Activated CD4-positive, alpha-beta memory T cell treated with anti-CD3 and anti-CD28 coated beads, Interleukin-2, amount 10 ng/mL, durations not matched to agents 7 days and 5 days (primary cell): ENCODE measurements at places on chromosomes 16 and 17. TPM values are rescaled to one million over a fixed set of nuclear protein-coding genes. Genes with fewer than 3 reads are reported as not detected.
A peak's percentile ranks its signal among the peaks of the same experiment; 100 is the strongest.

DNA sequence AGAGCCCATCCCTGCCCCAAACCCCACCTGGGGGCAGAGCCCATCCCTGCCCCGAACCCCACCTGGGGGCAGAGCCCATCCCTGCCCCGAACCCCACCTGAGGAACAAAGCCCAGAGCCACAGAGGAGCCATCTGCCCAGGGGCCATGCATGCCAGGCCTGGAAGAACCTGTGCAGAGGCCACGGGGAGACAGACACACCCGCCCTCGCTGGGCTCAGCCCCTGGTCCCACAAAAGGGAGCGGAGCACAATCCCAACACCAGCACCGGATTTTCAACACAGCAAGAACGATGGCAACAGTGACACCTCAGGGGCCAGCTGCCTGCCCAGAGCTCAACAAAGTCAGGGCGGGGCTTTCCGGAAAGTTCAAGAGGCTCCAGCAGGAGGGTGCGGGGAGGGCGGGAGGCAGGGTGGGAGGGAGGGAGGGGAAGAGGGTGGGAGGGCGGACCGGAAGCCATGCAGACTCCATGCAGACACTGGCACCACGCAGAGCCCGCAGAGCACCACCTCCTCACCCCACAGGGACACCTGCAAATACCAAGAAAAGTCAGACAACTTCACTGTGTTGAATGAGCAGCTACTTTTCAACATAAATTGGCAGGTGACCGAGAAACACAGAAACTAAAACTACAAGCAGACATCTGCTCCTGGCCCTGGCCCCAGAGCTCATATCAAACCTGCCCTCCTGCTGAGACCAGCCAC is 27.9 kb upstream of the C16orf95 start:
- DNase-seq: peak; percentile 72

Gene GAST
- total RNA-seq: not detected

Gene TGFB1I1
- total RNA-seq: 0.38 TPM

DNA sequence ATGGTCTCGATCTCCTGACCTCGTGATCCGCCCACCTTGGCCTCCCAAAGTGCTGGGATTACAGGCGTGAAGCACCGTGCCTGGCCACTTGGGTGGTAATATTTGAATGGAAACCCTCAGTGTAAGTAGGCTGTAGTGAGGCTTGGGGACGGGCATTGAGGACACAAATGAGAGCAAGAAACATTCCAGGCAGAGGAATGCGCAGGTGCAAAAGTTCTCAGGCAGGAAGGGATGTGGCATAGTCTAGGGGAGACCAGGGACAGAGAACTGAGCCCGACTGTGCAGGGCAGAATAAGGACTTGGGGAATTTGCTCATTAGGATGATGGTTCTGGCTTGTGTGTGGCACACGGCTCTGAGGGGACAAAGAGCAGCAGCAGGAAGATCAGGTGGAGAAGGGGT is 54.8 kb downstream of the GRB2 start:
- DNase-seq: no peak

DNA sequence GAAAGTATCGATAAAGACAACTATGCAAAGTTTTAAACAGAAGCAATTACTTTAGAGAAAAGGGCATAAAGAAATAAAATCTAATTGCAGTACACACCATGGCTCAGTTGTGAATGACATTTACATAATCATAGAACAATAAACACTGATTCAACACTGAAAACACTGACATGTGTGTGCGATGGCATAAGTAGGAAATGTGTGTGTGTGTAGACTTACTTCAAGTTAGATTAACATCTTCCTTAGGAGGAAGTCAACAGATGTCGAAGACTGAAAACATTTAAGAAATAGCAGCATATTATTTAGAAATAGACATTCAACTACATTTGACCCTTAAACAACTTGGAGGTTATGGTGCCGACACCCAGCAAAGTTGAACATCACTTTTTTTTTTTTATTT is 172.4 kb downstream of the STX8 start:
- DNase-seq: no peak

Gene ABCC1
- 41.4 TPM for total RNA-seq

DNA sequence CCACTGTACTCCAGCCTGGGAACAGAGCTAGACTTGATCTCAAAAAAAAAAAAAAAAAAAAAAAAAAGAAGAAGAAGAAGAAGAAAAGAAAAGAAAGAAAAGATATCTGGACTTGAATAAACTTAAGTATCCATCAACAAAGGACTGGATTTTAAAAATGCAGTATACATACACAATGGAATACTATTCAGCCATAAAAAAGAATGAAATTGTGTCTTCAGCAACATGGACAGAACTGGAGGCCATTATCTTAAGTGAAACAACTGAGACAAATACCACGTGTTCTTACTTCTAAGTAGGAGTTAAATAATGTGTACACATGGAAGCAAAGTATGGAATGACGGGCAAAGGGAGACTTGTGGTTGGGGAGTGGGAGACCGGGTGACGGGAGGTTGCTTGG is 40.1 kb upstream of the MNT start:
- no peak for DNase-seq

DNA sequence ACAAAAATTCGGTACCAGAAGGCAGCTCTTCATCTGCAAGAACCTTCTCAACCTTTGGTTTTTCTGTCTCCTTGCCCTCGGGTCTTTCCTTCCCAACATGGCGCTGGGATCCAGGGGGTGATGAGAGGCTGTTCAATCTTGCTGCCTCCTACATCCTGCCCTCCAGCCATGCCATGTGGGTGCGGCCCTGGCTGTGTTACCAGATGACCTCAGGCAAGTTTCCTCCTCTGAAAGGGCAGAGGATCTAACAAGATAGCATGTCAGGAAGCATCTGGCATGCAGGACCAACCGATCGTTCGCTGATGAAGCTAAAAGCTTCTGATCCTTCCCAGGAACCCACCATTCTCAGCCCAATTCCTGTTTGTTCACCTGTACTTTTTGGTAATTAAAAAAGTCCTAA is 36.8 kb upstream of the BCAR1 start:
- DNase-seq: peak; percentile 30

- peak; percentile 81 for DNase-seq
Observed at GRCh38 chr17:31494259-31495021, 103.0 kb downstream of the RAB11FIP4 start.

Gene CLDN7
- 0.80 TPM for total RNA-seq

Gene QRICH2
- total RNA-seq: 1.4 TPM
